ENCODE measurements at places on chromosomes 7 and 10. TPM values are rescaled to one million over a fixed set of nuclear protein-coding genes. Genes with fewer than 3 reads are reported as not detected.

Gene ADAM8
- total RNA-seq, result 6.9 TPM

Gene NODAL
- total RNA-seq, result 0.25 TPM

Gene KCP
- 1.2 TPM for total RNA-seq

Gene CPVL
- 49.5 TPM for total RNA-seq

Gene ITGB1
- total RNA-seq, result 576 TPM

Gene FAM25G
- not detected for total RNA-seq

Gene EPO
- 0.60 TPM for total RNA-seq

Gene TOMM7
- 113 TPM for total RNA-seq

Gene CELF2
- total RNA-seq, result 51.3 TPM

Gene SBDS
- 25.2 TPM for total RNA-seq

Gene ARHGEF5
- total RNA-seq, result 1.3 TPM

Gene FAM149B1
- total RNA-seq, result 12.9 TPM

Gene CLDN4
- total RNA-seq, result 0.48 TPM

Gene PTN
- 183 TPM for total RNA-seq

Gene LHPP
- total RNA-seq, result 40.6 TPM

Gene DNAH11
- total RNA-seq, result 0.60 TPM

Gene PNLIP
- total RNA-seq, result not detected

Gene EXOC4
- 29.4 TPM for total RNA-seq

Gene FAM25C
- not detected for total RNA-seq

Gene ACTR3C
- 1.5 TPM for total RNA-seq

Gene AKR1C8
- not detected for total RNA-seq

Gene PAPOLB
- 0.39 TPM for total RNA-seq

Gene AS3MT
- total RNA-seq, result 11.4 TPM

Gene NDUFB2
- total RNA-seq, result 1,003 TPM

Gene ANAPC16
- total RNA-seq, result 92.2 TPM

Gene CD36
- total RNA-seq, result 1.1 TPM

Gene FANK1
- total RNA-seq, result 7.5 TPM

Gene GPR85
- 0.32 TPM for total RNA-seq

Gene TMEM176B
- total RNA-seq, result 25.6 TPM

Gene TAS2R41
- total RNA-seq, result not detected

Gene TMEM225B
- 0.81 TPM for total RNA-seq

Gene AFAP1L2
- total RNA-seq, result 3.8 TPM

Gene FZD8
- 41.5 TPM for total RNA-seq

Gene GPR141
- 0.51 TPM for total RNA-seq

Gene PCLO
- total RNA-seq, result 0.67 TPM

Gene MYOZ1
- total RNA-seq, result 16.2 TPM

Gene ASAH2B
- total RNA-seq, result 3.4 TPM

Gene NUTM2D
- total RNA-seq, result 10.5 TPM

Gene CADPS2
- 17.3 TPM for total RNA-seq

Gene LRIT1
- not detected for total RNA-seq

Gene MBL2
- total RNA-seq, result not detected

Gene ATP6V1F
- total RNA-seq, result 164 TPM

Gene CUZD1
- 0.30 TPM for total RNA-seq

Gene TPK1
- 3.5 TPM for total RNA-seq

Gene EBLN1
- total RNA-seq, result not detected

Gene DTX2
- total RNA-seq, result 25.9 TPM

Gene CCDC172
- not detected for total RNA-seq

Gene SH2D4B
- total RNA-seq, result 0.18 TPM

Gene GNGT1
- total RNA-seq, result not detected

Measured in cardiac muscle cell (in vitro differentiated cells and primary cell).